Suppressor macrophage (primary cell): ENCODE measurements at places on chromosomes 6 and 20.
A peak's percentile ranks its signal among the peaks of the same experiment; 100 is the strongest.

DNA sequence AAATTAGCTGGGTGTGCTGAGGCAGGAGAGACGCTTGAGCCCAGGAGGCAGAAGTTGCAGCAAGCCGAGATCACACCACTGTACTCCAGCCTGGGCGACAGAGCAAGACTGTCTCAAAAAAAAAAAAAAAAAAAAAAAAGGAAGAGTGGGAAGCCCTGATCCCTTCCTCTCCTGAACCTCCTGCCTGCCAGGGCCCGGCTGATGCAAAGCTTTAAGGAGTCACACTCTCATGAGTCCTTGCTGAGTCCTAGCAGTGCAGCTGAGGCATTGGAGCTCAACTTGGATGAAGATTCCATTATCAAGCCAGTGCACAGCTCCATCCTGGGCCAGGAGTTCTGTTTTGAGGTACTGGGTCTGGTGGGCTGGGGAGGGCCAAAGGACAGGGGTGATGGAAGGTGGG is 15.1 kb downstream of the SYNGAP1 start:
- peak; percentile 87 for DNase-seq

GRCh38 chr6:81148751-81149150 is 603.7 kb downstream of the TENT5A start:
- no peak for DNase-seq

DNA sequence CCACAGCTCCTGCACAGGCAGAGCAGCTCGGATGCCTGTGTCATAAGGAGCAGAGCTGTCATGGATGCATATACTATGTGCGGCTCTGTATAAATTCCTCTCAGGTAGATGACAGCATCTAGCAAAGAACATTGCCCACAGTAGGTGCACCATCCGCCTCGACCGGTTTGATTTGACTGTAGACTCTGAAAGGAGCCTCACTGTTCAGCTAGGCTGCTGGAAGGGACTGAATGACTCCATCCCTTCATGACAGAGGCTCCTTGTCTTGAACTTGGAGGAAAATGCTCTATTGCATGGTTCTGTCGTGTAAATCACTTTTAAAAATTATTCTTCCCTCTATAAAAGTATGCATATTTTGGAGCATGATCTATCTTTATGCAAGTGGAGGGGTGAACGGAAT is 128.8 kb upstream of the QKI start:
- no peak for DNase-seq

GRCh38 chr6:105952772-105953690 is 133.1 kb upstream of the PRDM1 start:
- DNase-seq = peak; percentile 73

GRCh38 chr6:43879722-43880121 is 109.7 kb downstream of the VEGFA start:
- no peak for DNase-seq

GRCh38 chr6:72374857-72375256 is 247.0 kb upstream of the KCNQ5 start:
- no peak for DNase-seq

DNA sequence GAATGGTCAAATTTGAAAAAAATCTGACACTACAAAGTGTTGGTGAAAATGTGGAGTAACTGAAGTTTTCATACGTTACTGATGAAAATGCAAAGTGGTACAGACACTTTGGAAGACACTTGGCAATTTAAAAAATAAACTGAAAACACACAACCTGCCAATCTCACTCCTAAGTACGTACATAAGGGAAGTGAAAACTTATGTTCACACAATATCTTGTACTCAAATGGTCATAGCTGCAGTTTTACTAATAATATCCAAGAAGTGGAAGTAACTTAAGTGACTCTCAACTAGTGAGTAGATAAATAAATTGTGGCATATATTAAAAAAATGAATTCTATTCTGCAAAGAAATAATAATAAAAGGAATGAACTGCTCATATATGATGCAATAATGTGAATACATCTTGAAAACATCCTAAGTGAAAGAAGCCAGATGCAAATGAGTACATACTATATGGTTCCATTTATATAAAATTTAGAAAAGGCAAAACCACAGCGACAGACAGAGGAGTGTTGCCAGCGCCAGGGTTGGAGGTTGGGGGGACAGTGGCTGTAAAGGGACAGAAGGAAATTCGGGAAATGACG is 198.2 kb downstream of the ERMARD start:
- DNase-seq = no peak

DNA sequence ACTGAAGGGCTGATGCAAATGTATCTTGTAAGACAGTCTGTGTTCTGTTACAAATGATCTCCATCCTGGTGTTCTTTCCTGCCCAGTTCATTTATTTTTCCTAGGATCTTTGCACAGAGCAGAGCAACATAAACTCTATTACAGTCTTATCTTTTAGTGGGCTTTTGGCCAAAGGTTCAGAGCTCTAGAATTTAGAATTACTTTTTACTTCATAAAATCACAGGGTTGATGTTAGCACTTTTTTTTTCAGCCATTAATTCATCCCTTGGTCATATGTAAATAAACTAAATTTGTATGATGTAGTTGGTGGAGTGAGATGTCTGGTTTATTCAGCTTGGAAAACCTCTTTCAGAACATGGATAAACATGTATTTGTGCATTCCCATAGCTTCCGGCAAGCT is 181.9 kb downstream of the ZFAND3 start:
- no peak for DNase-seq

DNA sequence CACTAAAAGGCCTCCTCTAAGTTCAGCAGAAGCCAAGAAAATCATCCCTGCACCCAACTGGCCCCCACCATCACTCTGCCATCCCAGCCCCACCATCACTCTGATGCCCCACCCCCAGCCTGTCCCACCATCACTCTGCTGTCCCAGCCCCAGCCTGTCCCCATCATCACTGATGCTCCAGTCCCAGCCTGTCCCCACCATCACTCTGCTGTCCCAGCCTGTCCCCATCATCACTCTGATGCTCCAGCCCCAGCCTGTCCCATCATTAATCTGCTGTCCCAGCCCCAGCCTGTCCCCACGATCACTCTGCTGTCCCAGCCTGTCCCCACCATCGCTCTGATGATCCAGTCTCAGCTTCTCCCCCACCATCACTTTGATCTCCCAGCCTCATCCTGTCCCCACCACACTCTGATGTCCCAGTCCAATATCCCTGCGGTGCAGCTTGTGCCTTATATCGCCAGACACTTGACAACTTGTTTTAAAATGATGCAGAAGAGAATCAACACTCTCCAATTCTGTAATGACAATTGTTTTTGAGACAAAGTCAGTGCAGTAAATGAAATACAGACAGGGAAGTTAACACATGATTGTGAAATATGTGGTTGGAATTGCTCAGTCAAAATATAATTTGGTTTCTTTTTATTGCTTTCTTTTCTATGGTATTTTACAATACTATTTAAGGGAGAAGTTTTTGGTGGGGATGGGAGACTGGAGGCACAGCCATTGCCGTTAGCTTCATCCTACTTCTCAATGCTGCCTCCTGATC is 100.8 kb downstream of the TNFAIP3 start:
- peak; percentile 79 for DNase-seq

DNA sequence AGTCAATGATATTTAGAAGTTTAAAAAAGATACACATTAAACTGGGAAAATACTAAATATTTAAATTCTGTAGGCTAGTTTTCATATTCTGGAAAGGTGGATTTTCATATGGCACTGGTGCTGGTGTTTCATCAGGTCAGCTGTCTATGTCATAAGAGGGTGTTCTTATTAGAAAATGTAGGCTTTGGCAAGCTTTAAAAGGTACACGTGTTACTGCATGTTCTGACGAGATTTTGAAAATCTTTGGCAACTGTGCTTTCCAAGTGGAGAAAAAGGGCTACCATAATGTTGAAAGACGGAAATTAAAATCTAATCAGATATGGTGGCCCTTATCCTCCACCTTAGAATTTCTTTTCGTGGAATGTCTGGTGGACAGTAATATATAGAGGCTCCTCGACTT is 30.0 kb downstream of the SLC22A3 start:
- no peak for DNase-seq

DNA sequence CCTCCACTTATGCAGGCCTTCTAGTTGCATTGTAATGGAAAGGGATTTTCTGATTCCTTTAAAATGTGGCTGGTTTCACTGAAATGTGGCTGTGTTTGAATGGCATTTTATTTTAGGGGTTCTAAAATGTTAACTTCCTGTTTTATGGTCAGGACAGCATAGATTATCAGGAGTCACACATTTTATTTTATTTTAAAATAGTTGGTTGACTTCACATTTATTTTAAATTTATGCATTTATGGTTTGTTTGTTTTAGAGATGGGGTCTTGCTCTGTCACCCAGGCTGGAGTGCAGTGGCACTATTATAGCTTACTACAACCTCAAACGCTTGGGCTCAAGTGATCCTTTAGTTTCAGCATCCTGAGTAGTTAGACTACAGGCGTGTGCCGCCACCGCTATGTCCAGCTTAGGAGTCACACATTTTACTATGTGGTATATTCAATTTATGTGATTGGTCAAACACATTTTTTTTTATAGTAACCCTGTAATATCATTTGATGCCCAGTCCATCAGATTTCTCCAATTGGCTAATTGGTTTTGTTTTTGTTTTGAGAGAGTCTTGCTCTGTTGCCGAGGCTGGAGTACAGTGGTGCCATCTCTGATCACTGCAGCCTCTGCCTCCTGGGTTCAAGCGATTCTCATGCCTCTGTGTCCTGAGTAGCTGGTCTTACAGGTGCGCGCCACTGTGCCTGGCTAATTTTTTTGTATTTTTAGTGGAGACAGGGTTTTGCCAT is 2.3 kb downstream of the DTD1 start:
- DNase-seq = no peak

- DNase-seq = peak; percentile 26
Observed at GRCh38 chr6:149755300-149756260, 6.0 kb downstream of the PCMT1 start.

- no peak for DNase-seq
Observed at GRCh38 chr20:64024141-64024990, 11.6 kb upstream of the C20orf204 start.

- DNase-seq = no peak
Observed at GRCh38 chr6:37696220-37696840, 1.4 kb downstream of the MDGA1 start.
